Activated CD4-positive, alpha-beta T cell treated with anti-CD3 and anti-CD28 coated beads, Interleukin-2, amount 50 U/mL, for 24 hours (primary cell): ENCODE measurements at places on chromosomes 6 and 20.

- DNase-seq: no peak
Observed at GRCh38 chr20:63755933-63756647, 16.5 kb downstream of the SLC2A4RG start.

- DNase-seq: no peak
Observed at GRCh38 chr20:45467861-45468260, 1.7 kb upstream of the WFDC2 start.

DNA sequence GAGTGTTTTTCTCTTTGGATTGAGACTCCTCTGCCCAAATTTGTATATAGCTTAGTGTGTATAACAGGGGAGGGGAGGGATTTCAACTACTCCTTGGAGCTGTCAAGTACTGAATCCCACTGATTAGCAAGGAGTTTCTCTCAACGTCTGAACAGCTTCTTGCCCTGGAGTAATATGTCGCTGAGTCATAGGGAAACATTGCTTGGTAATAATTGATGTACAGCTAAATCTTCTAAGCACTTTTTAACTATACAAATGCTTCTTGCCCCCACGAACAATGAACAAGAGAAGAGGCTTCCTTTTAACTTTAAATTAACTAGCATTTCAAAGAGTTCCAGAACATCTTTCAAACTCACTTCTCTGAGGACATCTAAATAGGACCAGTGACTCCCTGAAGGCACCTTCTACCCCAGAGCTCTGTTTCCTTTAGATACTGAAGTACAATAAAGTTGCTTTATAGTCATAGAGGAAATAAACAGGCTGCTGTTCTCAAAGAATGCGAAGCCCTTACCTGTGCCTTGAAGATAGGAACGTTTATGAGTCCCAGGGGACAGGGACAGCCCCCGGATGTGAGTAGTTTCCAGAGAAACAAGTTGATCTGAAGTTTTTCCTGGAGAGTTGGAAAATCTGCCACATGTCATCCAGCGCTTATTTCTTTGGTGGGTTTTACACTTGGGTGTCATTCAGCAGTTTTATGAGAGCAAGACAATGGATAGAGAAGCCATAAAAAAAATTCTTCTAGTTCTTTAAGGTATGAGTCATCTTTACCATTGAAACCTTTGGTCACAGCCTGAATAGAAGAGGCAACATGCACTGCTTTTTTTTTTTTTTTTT, 462.5 kb upstream of the BTBD3 start:
- DNase-seq: no peak

GRCh38 chr20:47205577-47206123, 150.8 kb downstream of the ZMYND8 start:
- DNase-seq: no peak

GRCh38 chr6:72911463-72912155, 289.7 kb downstream of the KCNQ5 start:
- no peak for DNase-seq

DNA sequence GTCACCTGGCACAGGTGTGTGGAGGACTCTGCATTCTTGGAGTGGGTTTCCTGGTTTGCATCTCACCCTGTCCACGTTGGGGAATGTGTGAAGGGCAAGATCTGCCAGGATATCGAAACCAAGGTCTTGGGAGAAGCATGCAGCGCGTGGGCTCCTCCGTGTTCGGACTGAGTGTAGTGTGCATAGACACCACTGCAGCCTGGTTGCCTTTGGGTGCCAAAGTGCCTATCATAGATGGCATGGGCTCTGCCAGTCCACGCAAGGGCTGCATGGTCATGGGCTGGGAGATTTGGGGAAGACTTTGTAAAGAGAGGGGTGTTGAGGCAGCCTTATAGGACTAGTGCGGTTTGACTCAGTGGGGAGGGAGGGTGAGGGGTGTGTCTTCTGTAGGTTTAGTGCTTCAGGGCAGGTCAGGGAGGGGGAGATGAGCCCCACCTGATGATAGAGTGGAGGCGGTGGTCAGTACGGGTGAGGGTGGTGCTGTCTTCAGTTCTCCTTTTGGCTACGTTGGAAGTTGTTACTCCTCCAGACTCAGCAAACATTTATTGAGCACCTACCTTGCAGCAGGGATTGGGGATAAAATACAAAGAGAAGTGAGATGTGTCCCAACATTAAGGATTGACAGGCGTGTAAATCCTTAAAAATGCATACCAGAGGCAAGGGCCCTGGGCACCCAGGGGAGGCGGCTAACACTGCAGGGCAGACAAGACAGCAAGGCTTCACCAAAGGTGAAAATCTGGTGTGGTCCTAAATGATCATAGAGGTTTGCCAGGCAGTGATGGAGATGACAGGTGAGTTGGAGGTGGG, 28.3 kb downstream of the DUSP22 start:
- no peak for DNase-seq

DNA sequence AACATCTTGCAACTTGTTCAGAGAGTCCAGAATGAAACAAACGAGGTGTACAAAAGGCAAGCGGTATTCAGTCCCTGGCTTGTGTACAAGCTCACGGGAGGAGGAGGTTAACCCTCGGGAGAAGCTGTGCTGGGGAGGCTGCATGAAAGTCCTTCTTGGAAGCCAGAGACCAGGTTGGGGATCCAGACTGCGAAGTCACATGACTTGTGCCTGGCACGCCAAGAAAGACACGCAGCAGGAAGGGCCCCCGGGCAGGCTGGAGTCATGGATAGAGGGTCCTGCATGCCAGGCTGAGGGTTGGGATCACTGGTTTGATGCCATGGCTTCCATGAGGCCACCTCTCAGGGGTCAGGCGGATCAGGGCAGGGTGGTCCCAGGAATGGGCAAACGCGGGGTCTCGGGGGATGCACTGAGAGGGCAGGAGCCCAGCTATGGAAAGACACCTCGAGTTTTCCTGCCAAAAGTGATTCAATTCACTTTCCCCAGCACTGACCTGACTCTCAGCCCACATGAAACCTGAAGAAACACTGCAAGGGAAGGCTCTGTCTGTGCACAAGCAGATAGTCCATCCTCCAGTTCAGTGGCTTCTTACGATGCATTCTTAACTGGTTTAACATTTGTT, 79.4 kb downstream of the DLL1 start:
- DNase-seq: no peak

DNA sequence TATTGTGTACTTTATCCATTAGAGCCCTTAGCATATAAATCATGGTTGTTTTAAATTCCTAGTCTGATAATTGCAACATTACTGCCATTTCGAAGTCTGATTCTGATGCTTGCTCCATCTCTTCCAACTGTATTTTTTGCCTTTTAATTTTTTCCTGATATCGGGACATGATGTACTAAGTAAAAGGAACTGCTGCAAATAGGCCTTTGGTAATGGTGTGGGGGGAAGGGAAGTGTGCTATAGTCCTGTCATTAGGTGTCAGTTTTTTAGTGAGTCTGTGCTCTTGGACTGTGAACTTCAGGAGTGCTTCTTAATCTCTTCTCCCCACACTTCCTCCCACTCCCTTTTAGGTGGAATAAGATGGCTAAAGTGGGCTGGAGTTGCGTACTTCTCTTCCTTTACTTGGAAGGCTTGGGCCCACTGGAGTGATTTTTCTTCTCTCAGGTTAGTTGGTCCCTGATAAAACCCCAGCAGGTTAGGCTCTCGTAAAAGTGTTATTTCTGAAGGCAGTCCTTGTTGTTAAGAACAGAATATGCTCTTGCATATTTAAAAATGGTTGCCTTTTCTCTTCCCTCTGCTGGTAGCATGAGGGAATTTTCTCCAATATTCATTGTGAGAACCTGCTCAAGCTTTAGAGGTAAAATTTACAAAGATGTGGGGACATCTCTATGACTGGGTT, 18.1 kb downstream of the STXBP5 start:
- DNase-seq: no peak

DNA sequence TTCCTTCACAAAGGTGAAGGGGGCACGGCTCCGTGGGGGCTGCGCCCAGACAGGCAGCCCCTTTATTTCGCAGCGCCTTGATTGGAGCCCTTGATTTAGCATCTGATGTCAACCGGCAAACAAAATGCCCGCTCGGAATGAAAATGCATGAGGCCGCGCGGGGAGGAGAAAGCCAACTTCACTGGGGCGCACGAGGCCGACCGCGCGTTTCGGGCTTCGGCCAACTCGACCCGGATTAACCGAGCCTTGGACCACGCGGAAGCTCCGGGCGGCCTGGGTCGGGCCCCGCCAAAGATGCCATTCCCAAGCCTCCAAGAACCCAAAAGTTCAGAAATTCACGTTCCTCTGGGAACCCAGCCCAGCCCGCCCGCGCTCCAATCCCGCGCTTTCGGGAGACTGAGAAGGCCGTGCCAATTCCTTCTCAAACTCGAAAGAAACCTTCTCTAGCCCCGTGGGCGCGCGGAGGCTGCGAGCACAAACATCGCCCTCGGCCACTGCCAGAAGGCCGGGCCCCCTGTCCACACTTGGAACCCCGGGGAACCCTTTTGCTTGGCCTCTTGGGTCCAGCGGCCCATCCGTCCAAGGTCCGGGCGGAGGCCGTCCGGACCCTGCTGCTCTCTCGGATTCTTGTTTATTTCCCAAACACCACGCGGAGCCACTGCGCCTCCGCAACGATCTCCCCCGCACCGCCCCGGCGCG, 879 bp upstream of the INSM1 start:
- no peak for DNase-seq

DNA sequence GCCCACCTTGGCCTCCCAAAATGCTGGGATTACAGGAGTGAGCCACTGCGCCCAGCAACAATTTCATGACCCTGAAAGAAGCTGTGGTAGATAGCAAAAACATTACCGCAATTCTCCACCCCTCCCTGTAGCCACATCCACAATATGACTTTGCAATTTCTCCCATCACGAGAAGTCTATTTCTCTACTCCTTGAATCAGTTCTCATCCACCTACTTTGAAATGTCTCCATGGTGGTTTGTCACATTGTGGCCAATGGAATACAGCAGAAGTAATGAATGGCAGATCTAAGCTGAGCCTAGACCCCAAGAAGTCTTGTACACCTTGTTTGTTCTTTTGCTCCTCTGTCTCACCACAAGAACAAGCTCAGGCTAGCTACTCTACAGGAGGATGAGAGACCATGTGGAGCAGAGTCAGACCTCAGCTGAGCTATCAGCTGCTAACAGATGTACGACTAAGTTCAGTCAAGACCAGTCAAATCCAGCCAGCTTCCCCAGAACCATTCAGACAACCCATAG, 6.3 kb downstream of the OXT start:
- DNase-seq: no peak

DNA sequence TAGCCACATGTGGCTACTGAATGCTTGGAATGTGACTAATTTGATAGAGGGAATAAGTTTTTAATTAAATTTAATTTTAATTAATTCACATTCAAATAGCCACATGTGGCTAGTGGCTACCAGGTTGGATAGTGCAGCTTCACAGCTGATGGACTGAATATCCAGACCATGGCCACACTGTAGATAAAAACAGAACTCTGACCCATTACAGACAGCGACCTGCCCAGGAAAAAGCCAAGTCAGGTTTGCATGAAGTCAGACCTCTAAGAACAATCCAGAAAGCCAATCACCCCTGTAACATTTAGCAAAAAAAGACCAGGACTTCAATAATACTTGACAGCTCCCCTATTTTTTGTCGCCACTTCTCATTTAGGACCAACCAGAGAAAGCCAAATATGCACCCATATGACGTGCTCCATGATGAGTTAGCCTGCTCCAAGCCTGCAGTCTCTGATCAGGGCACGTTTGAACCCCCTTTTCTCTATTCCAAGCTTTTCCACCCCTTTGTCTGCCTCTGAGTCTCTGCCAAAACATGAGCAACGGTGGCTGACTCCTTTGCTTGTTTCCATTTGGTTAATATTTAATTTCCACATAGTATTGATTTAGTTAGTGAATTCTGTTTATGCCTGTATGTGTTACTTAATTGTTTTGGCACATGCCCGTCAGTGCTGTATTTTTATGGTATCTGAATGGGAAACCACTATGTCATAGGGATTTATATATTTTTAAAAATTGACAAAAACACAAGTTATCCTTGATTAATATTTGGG, 636.3 kb downstream of the UTRN start:
- DNase-seq: no peak

DNA sequence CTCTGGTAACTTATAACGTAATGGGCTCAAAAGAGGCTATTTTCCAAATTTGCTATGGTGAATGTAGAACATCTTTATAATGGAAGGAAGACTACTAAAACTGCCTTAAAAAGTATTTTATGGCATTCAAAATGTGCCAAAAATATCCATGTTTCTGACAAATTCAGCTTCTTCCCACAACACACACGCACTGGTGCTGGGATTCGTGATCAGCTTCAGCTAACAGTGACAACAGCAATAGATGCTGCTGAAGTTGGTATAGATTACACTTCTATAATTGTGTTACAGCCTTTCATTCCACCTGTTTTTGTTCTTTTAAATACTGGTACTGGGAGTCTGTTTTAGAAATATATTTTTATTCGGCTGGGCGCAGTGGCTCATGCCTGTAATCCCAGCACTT, 19.0 kb downstream of the NUDT3 start:
- DNase-seq: no peak
